ENCODE measurements at places on chromosomes 4 and X. TPM values are rescaled to one million over a fixed set of nuclear protein-coding genes. Genes with fewer than 3 reads are reported as not detected.

Gene CEP135
- polyA plus RNA-seq = 10.1 TPM

Gene PRRG3
- 8.2 TPM for polyA plus RNA-seq

Gene BMPR1B
- 1.8 TPM for polyA plus RNA-seq

DNA sequence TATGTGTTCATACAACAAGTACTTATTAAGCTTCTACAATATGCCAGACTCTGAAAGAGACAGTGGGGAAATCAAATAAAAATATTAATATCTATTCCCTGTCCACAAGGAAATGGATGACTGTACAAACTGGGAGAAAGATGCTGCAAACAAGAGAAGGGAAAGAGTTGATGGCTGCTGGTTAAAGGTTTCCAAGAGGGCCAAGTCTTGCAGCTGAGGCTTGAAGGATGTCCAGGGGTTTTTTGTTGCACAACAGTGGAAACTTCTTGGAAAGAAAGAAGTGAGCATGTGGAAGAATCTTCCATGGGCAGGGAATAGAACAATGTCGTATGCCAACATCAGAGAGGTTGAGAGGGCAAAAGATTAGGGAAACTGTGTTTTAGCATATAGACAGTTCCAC, 95.8 kb downstream of the MID1 start:
- DNase-seq = no peak

- DNase-seq = no peak
Measured at GRCh38 chr4:178026999-178027398, 584.8 kb upstream of the AGA start.

DNA sequence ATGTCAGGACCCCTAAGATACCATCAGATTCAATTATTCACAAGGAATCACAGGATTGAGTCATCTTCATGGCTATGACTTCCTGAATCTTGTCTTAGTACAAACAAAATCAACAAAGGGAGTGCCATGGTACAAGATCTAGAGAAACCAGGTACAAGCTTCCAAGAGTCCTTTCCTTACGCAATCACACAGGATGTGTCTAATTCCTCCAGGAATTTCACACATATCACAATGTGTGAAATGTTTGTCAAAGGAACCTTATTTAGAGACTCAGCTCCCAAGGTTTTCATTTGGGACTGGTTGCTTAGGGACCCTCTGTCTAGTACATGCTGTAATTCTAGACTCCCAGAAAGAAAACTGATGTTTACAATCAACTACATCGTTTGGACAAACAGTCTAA, 83.0 kb downstream of the MAB21L2 start:
- DNase-seq = no peak

DNA sequence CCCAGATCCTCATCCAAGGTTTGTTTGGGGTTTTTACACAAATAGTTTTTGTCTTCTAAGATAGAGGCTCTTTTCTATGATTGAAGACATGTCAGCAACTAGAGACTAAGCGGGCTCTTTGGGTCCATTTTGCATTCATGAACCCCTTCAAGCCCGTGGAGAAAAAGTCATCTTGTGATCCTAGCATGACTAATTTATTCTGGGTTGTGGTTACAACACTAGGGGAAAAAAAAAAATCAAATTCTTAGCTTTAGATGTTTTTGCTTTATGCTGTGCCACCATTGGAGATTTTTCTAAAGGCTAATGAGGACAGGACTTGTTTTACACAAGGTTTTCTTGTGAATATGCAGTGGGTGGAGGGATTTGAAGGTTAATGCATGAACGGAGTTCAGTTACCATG, 440.0 kb downstream of the PCDH7 start:
- no peak for DNase-seq

Measured in right lung (tissue), 10 donors.